ENCODE measurements at places on chromosomes 3 and 15. TPM values are rescaled to one million over a fixed set of nuclear protein-coding genes. Genes with fewer than 3 reads are reported as not detected.

ISG20 gene
- 85.5 TPM for total RNA-seq

NDN gene
- 14.7 TPM for total RNA-seq

PLIN1 gene
- total RNA-seq: 2.3 TPM

ZCWPW2 gene
- 0.42 TPM for total RNA-seq

STRIT1 gene
- not detected for total RNA-seq

PP2D1 gene
- total RNA-seq: not detected

EFHB gene
- 0.55 TPM for total RNA-seq

BFSP2 gene
- not detected for total RNA-seq

SKIC8 gene
- 35.1 TPM for total RNA-seq

MYO5A gene
- total RNA-seq: 7.9 TPM

VIPR1 gene
- 128 TPM for total RNA-seq

DNA sequence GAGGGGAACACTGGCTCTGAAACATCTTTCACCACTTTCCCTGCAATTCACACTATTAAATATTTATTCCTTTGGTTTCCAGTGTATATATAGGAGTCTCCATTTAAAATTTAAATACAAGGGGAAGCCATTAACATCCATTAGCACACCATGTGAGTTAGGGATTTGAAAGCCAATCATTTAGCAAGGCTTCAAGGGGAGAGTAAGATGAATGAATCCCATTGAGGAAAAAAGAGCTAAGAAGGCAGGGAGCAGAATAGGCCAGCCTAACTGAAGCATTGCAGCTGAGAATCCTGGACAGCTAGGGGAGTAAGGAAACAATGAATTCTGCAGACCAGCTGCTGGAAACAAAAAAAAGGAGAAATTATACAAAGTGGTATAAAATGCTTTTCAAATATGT is 426.1 kb downstream of the IL5RA start:
- DNase-seq: no peak

GRCh38 chr15:101023501-101024072 is 104.4 kb downstream of the LRRK1 start:
- no peak for DNase-seq

DNA sequence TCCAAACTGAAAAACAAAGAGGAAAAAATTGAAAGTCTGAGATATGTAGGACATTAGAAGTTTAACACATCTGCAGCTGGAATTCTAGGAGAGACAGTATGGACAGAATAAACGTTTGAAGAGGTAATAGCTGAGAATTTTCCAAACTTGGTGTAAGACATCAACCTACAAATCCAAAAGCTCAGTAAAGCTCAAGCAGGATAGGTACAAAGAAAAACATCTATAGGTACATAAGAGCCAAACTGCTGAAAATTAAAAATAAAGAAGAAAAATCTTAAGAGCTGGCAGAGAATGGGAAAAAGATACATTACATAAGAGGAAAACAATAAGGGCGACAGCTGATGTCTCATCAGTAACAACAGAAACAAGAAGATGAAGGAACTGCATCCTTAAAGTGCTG is 22.8 kb upstream of the C3orf22 start:
- no peak for DNase-seq

GRCh38 chr15:47414207-47414606 is 303.1 kb upstream of the SEMA6D start:
- DNase-seq: no peak

DNA sequence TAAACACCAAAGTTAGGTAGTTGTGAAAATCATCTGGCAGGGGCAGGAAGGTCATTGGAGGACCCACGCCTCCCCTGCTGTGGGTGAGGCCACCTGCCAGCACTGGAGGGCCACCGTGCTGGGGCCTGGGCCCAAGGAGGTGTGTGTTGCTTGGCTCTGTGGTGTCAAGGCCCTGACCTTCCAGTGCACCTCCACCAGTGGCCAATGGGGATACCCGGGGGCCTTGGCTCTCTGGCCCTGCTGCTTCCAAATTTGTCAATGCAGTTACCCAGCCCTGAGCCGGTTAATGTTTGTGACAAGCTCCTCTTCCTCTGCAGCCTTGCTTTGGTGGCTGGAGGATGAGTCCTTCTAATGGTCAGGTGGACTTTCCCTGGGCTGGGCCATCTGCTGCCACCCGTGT is 150.2 kb downstream of the KLF13 start:
- DNase-seq: peak; percentile 3

- DNase-seq: no peak
These were observed 164.7 kb upstream of the SLCO3A1 start for GRCh38 chr15:91688811-91689210.

DNA sequence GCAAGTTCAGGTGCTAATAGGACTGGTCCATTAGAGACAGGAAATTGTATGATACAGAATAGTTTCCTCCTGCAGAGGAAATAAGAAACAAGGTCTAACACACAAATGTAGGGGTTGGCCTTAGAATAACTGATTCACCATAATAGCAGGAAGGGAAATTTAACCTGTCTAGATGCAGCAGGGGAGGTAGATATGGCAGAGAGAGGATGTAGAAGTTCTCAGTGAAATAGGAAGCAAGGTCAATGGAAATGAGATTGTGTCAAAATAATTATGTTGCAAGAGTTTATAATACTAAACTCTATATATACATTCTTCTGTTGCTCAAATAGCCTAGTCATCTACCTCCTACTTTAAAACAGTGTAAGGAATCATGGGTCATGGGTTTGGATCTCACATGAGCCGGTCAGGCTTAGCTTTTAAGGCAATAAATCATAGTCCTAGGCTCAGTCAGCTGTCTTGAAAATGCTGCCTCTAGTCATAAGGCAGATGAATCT is 17.0 kb downstream of the BCL2A1 start:
- no peak for DNase-seq

DNA sequence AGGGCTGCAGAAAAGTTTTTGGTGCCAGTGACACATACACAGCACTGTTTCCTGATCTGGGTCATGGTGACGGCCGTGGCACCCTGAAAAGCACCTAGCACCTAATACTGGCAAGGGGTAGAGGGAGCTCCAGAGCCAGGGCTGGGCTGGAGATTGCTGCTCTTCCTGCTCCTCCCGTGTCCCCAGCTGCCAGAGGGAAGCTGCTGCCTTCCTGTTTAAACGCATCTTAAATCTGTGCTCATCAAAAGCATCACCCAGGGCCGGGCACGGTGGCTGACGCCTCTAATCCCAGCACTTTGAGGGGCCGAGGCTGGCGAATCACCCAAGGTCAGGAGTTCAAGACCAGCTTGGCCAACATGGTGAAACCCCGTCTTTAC is 156.7 kb upstream of the MEF2A start:
- DNase-seq: peak; percentile 76

- DNase-seq: peak; percentile 12
These were observed 47.2 kb upstream of the SLC41A3 start for GRCh38 chr3:126130981-126131745.

GRCh38 chr3:148466143-148466542 is 231.6 kb upstream of the AGTR1 start:
- no peak for DNase-seq

- no peak for DNase-seq
These were observed 83.8 kb upstream of the PPIB start for GRCh38 chr15:64246364-64247189.

DNA sequence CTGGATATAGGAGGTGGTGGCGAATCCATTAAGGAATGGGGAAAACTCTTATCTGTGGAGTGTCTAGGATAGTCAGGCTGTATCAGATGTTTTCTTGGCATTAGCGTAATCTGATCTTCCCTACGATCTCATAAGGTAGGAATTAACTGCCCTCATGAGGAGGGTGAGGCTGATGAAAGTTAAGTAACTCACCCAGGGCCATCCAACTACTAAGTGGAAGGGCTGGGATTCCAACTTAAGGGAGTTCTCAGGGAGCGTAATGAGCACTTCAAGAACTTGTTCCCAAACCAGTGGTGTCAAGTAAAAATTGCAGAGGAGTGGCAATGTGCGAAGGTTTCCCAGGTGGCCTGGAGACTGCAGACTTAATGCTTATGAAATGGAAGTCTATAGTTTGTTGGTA is 55.9 kb upstream of the OSBPL11 start:
- no peak for DNase-seq

- DNase-seq: no peak
These were observed 64.8 kb upstream of the SEC61A1 start for GRCh38 chr3:127987309-127987995.

GRCh38 chr3:144039661-144040060 is 68.0 kb downstream of the DIPK2A start:
- no peak for DNase-seq

GRCh38 chr15:52005748-52006701 is 13.0 kb upstream of the MAPK6 start:
- no peak for DNase-seq

- no peak for DNase-seq
These were observed 68.3 kb upstream of the GLCE start for GRCh38 chr15:69092159-69092558.

DNA sequence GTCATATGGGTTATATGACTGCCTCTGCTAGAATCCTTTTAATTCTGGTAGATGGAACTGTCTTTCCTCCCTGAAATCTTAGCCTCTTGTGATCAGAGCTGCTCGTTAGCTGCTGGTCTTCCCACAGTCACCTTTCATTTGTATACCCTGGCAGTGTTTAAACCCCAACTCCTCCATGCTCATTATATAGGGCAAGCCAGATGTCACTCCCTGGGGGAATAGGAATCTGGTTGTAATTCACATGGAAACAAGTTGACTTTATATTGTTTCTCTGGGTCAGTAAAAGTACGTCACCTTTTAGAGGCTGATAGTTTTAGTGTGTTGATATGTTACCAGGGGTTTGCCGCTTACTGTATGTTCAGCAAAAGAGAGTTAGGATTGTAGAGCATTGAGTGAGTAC is 103.5 kb downstream of the ITPR1 start:
- DNase-seq: no peak

- no peak for DNase-seq
These were observed 186.7 kb upstream of the WNT5A start for GRCh38 chr3:55673764-55674163.

- no peak for DNase-seq
These were observed 47.0 kb downstream of the DHX30 start for GRCh38 chr3:47849699-47850563.

DNA sequence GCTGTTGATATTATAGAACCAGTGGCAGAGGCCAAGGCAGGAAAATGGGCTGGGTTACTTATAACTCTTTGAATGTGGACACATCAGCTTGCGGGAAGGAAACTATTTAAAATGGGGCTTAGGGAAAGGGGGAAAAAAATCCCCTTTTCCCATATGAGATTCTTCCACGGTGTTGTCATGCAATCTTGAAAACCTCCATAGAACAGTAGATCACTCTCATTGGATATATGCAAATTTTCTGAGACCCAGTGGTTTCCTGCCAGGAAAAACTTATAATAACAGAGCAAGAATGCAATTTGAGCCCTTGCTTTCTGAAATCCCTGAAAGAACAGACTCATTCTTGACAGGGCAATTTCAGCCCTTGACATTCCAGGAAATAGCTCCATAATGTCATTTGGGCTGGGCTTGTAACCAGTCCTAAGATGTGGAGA is 31.1 kb downstream of the TMEM212 start:
- no peak for DNase-seq

GRCh38 chr15:66789029-66790025 is 87.3 kb downstream of the SMAD6 start:
- no peak for DNase-seq

GRCh38 chr15:40256638-40257235 is 17.9 kb downstream of the PAK6 start:
- no peak for DNase-seq

DNA sequence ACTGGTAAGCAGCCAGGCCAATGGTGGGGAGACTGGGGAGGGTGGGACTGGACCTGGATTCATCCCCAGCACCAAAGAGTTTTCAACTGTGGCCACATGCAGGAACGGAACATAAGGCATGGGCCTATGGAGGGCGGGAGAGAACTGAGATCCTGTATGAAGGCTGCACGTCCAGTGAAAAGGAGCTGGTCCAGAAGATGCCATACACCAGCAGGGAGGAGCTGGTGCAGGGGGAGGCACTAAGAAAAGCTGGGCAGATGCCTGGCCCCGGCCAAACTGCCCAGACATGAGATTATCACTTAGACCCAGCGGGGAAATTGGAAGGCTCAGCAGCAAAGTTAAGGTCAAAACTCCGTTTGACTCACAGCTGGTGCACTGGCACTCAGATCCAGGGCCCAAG is 58.1 kb upstream of the MCF2L2 start:
- no peak for DNase-seq

DNA sequence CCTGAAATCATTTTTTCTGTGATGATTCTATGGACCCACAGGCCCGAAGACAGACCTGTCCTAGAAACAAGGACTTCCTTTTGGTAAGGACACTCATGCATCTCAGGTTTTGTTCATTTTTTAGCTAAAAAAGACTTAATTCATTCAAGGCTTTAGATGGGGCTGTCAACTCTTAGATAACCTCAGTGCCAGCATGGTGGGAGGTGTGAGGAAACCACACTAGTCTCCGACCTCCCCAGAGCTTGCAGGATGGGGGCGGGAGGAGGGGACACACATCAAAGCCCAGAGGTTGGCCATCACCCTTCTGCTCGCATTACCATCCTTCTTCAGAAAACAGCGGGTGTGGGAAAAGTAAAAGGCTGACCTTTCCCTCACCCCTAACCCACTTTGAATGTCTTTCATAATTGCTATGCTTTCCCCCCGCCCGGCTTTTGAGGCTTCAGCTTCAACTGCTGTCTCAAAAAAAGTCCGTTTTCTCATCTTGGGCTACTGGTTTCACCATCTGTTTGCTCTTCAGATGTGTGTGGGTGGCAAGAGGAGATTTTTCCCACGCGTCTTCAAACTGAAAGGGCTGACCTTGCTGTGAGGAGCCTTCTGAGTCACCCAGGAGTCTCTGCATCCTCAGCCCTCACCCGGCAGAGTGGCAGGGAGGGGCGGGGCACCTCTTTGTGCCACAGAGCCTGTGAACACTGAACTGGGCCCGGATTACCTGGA is 27.6 kb upstream of the CXCR6 start:
- DNase-seq: peak; percentile 46

GRCh38 chr3:119261055-119261454 is 20.4 kb upstream of the B4GALT4 start:
- DNase-seq: no peak

- no peak for DNase-seq
These were observed 569.8 kb downstream of the RBMS3 start for GRCh38 chr3:29850641-29851040.

- no peak for DNase-seq
These were observed 3.3 kb downstream of the LYSMD4 start for GRCh38 chr15:99729920-99730319.
